ENCODE measurements at places on chromosomes 7 and 10. TPM values are rescaled to one million over a fixed set of nuclear protein-coding genes. Genes with fewer than 3 reads are reported as not detected.

The LFNG gene
- total RNA-seq, result 16.8 TPM

The CC2D2B gene
- total RNA-seq, result 13.1 TPM

The CUBN gene
- 6.1 TPM for total RNA-seq

The NPFFR1 gene
- total RNA-seq, result 0.05 TPM

The HTR7 gene
- 2.2 TPM for total RNA-seq

Measured in urinary bladder (tissue), 4 donors.